Dermis lymphatic vessel endothelial cell (primary cell): ENCODE measurements at places on chromosomes 12 and 14. TPM values are rescaled to one million over a fixed set of nuclear protein-coding genes. Genes with fewer than 3 reads are reported as not detected.

NTN4 gene
- 88.1 and 731 TPM in 2 replicates for total RNA-seq

SERPINA9 gene
- total RNA-seq = not detected in 2 replicates

CLEC2A gene
- not detected in 2 replicates for total RNA-seq

RNF212B gene
- total RNA-seq = not detected in 2 replicates

RNASE3 gene
- total RNA-seq = not detected in 2 replicates

TUNAR gene
- not detected in 2 replicates for total RNA-seq

CD163L1 gene
- total RNA-seq = 16.1 and 19.0 TPM in 2 replicates

GLIPR1L1 gene
- total RNA-seq = not detected in 2 replicates
